ENCODE measurements at places on chromosomes 6 and 20. TPM values are rescaled to one million over a fixed set of nuclear protein-coding genes. Genes with fewer than 3 reads are reported as not detected.
A peak's percentile ranks its signal among the peaks of the same experiment; 100 is the strongest.

DNA sequence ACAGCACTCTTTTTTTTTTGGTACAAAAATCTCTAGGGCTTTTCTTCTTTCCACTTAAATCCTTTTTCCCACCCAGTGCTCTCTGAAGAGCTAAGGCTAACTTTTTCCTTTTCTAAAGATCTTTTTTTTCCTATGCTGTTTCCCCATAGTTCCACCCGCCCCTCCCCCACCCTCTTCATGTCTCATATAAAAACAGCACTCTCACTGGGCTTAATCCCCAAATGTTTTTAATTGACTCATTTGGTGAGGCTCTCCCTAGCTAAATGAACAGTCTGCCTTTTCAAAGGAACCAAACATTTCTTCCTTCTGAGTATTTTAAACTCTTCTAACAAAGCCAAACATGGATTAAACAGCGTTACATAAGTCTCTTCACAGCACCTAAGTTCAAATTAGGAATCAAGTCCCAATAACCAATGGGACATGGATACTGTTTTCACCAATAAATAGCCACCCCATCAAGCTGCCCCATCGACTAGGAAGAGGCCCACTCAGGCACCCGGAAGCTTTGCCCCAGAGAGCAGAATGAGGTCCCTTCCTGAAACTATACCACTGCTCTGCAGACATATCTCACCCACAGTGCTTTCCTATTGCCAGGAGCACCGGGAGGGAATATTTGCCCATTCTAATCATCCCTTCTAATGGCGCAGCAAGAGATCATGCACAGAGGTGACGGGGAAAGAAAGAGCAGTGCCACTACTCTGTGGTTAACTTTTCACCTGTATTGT, 63.7 kb downstream of the ATXN1 start:
- H3K27me3 ChIP-seq, result no peaks in the 10 kb centered on the region
- peak overlapping the region; percentile 95 for H3K27ac ChIP-seq
- DNase-seq, result no peak
- peak overlapping the region; percentile 18 for H3K4me3 ChIP-seq
- H3K4me1 ChIP-seq, result peaks cover 75% of the 10 kb centered on the region

DNA sequence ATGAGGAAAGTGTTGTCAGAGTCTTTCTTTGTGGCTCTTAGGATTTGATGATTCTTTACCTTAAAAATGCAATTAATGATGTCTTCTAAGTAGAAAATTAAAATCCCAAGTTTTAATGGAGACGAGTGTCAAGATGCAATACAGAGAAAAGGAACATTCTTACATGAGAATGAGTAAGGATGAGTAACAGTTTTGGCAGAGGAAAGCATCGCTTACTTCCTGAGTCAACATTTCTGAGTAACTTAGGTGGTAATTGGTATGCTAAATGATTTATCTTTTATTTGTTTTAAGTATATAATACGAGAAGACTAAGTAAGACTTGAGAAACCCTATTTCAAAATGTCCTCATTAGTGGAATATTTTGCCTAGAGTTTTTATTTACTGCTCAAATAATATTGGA, 101.3 kb downstream of the RTN4IP1 start:
- H3K4me1 ChIP-seq, result peaks cover 58% of the 10 kb centered on the region
- H3K27ac ChIP-seq, result peak overlapping the region; percentile 72
- H3K4me3 ChIP-seq, result no peak overlapping the region
- H3K36me3 ChIP-seq, result peaks cover 76% of the 10 kb centered on the region
- no peak for DNase-seq

DNA sequence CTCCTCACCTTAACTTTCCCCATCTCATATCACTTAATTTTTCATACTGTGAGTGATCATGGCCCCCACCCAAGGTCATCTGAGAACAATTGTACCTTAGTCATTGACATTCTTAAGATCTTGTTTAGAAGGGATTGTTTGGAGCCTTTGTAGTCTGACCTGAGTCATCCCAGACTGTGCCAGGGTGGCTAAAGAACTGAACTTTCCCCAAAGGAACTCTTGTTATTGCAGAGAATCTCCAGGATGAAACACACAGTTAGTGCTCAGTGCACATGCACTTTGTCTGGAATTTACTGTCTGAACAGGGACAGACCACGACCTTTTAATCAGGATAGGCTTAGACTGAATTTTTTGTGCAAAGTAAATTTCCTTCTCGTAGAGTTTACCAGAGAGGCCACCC, 112.6 kb upstream of the CCN2 start:
- no peaks in the 10 kb centered on the region for H3K36me3 ChIP-seq
- no peaks in the 10 kb centered on the region for H3K27me3 ChIP-seq
- DNase-seq, result no peak
- H3K27ac ChIP-seq, result no peak overlapping the region

DNA sequence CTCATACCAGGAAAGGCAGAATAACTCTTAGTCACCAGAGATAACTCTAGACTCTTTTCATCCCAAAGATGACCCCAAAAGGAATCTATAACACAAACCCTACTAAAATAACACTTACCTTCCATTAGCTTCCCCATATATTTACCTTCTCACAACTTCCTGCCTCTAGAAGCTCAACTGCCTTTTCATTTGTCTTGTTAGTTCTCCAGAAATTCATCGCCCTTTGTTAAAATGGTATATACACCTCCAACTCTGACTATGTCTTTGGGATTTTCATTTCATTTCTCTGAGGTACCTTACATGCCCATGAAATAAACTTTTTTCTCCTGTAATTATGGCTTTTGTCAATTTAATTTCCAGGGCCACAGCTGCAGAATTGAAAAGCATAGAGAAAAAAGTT, 33.5 kb downstream of the GCM1 start:
- peaks cover 14% of the 10 kb centered on the region for H3K27me3 ChIP-seq
- no peaks in the 10 kb centered on the region for H3K36me3 ChIP-seq
- no peak overlapping the region for H3K27ac ChIP-seq

- no peak overlapping the region for H3K27ac ChIP-seq
- peaks cover 26% of the 10 kb centered on the region for H3K36me3 ChIP-seq
- H3K27me3 ChIP-seq, result no peaks in the 10 kb centered on the region
- no peak for DNase-seq
- H3K4me1 ChIP-seq, result no peaks in the 10 kb centered on the region
Measured at GRCh38 chr20:62168061-62168460, 14.8 kb upstream of the MTG2 start.

PNLDC1 gene
- total RNA-seq, result 0.74 TPM

MAP3K5 gene
- total RNA-seq, result 6.5 TPM

FAM83C gene
- not detected for total RNA-seq

LSM14B gene
- 42.9 TPM for total RNA-seq

Measured in activated T-helper 2 cell treated with anti-CD3 and anti-CD28 coated beads, Interferon-gamma antibody, Interleukin-2, Interleukin-4, amounts not matched to agents 10 μg/mL and 5 μg/mL and 100 μg/mL, durations not matched to agents 14 hours and 24 hours and 36 hours (primary cell).